ENCODE measurements at places on chromosomes 4 and X.

DNA sequence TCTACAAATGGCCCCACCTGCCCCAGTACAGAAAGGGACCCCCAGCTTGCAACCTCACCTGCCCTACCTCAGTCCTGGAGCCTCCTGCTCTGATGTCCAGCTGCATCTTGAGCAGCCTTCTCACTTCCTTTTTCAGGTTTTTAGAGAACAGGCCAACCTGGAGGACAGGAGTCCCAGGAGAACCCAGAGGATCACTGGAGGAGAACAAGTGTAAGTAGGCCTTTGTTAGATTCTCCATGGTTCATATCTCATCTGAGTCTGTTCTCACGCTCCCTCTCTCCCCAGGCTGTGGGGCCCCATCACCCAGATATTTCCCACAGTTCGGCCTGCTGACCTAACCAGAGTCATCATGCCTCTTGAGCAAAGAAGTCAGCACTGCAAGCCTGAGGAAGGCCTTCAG lies 3.6 kb downstream of the MAGEA11 start:
- no peak for DNase-seq

DNA sequence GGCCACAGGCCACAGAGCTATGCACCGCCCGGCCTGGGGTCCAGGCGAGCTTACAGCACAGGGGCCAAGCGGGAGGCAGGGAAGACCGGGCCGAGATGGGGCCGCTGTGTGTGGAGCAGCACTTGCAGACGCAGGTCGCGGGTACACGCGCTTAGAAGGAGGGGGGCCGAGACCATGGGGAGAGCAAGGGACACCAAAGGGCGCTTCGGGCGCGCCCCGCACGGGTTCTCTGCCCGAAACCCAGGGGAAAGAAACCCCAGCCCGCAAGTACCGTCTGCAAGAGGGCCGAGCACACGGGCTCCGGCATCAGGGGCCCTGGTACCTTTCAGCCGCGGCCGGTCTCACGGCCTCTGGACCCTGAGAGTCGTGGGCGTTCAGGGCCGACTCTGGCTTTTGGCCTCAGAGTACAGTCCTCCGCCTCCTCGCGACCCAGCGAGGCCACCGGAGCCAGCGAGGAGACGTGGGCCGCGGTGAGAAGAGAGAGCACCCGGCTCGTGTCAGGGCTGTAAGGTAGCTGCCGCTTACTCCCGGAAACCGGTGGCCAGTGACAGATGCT lies 342 bp downstream of the EOLA2 start:
- no peak for DNase-seq

GRCh38 chrX:47690175-47690574 lies 31.2 kb upstream of the UXT start:
- no peak for DNase-seq

DNA sequence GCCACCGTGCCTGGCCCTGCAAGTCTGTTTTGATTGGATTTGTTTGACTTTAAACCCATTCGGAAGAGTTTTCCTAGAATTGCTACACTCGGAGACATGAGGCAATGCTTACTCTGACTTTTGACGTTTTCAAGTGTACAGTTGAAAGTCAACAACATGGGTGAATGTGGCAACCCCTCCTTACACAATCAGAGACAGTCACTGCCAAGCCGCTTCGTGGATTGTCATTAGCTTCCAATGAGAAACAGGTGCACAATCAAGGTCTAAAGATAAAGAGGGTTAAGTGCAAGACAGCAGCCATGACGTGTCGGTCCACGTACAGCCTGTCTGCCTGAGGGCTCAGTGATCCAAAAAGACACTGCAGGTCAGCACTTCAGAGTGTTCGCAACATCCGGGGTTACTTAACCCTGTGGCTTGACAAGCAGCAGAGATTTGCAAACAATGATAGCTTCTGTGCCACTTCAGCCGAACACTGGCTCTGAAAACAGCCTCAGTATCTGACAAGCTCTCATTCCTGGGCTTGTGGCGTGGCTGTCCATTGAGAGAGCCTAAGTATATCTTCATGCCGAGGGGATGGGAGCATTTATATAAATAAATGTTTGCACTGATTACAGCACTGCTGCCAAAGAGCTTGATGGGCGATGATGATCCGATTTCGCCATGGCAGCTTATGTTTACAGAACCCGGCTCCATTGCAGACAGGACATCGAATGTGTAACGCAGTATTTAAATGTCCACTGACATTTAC lies 180.0 kb downstream of the DHRSX start:
- DNase-seq, result no peak

- no peak for DNase-seq
Observed at GRCh38 chrX:51336584-51336983, 4.0 kb downstream of the NUDT10 start.

GRCh38 chr4:48187813-48188212 lies 53.8 kb upstream of the TXK start:
- DNase-seq, result no peak

DNA sequence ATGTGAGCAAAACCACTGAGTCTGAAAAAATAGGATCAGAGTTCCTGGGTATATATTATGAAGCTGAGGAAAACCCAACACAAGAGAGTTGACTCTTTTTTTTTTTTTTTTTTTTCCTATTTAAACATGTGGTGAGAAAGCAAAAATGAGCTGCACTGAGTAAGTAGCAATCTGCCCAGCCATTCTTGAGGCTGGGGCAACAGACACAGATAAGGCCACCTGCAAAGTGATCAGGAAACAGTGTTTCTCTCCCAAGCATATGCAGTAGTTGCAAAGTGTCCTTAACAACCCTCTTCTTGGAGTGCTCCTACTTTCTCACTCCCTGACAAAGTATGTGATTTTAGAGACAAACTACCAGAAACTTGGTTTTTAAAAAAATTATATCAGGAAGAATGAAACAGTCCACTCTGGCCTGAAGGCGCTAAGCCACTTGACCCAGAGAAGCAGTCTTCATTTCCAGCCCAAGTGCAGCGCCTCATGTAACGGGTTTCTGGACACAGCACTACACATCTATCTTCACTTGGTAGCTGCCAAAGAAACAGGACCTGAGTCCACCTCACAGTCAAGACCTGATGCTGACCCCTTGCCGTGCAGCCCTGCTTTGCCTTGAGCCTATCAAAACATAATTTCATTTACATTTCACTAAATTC lies 124.6 kb upstream of the MAP3K15 start:
- DNase-seq, result no peak

DNA sequence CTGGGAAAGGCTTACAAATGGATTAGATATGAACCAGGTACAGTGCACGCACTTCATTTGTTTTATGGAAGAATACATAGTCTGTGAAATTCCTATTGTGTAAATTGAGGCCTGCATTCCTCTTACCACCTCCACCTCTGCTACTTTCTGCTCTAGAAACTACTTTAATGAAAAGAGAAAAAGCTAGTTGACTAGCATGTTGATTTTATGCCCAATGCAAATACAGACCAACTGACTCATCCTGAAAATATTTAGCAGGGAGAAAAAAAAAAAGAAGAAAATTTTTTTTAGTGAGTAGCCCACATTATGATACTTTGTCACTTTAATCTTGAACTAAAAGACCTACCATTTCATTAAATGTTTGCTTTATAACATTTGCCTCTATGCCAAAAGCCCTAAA lies 41.2 kb downstream of the DCLK2 start:
- no peak for DNase-seq

DNA sequence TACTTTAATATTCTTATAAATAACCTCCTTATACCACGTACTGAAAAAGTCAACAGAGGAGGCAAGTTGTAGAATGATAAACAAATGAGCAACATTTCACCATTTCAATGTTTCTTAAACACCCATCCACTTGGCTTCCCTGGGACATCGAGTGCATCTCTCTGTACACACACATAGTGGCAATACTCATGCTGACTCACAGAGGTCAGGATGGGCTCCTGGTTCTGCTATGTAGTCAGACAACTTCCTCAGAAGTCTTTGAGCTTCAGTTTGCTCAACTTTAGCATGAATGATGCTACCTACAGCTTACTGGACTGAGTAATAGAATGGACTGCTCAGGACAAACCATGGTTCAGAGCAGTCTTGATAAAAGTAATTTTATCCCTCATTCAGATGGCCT lies 56.9 kb downstream of the MAD2L1 start:
- DNase-seq, result no peak

DNA sequence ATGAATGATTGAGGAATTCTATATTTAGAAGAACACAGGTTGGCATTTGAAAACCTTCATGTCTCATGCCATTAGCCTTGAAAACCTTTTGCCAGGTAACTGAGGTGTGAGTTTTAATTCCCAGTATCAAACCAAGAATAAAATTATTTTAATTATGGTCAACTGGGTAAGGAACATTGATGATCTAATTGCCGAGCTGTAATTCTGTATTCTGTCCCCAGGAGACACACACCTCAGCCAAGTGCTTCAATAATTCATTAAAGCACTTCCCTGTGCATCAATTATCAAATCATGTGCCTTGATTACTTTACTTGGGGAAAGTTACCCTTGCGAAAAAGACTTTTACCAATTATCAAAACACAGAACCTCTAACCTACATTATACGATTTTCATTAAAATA lies 331.9 kb upstream of the GALNT7 start:
- no peak for DNase-seq

- DNase-seq, result no peak
Observed at GRCh38 chr4:6767748-6768538, 14.6 kb upstream of the KIAA0232 start.

GRCh38 chr4:122341886-122342285 lies 36.9 kb upstream of the ADAD1 start:
- no peak for DNase-seq

- DNase-seq, result no peak
Observed at GRCh38 chr4:15234116-15234855, 193.5 kb upstream of the C1QTNF7 start.

DNA sequence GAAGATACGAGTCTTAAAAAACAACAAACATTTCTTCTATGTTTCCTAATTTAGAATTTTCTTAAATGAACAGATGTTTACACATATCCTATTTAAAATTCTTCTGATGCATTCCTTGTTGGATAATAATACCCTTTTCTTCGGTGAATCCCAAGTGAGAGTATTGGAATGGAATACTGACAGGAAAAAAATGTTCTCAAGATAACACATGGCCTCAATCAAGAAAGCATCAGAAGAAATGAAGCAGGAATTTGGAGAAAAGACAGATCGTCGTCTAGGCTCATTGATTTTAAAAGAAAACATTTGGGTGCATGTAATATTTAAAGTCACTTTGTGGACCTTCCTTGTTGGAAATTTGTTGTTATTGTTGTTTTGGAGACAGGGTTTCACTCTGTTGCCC lies 196.9 kb upstream of the ANK2 start:
- DNase-seq, result no peak

- peak; percentile 8 for DNase-seq
Observed at GRCh38 chrX:65528705-65529340, 5.8 kb downstream of the LAS1L start.

DNA sequence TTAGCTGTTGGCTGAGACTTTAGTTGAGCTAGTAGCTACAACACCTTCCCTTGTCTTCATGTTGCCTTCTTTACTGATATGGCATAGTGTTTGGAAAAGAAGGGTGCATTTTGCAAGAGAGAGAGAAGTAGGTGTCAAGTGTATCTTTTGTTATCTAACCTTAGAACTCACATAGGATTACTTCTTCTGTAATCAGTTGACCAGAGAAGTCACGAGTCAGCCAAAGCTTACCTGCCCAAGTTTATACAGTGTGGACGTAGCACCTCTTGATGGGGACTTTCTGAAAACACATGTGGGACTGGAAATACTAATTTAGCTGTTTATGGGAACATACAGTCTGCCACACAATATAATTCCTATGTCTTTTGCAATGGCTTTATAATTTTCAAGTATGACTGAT lies 56.0 kb downstream of the UGT8 start:
- DNase-seq, result no peak

- DNase-seq, result no peak
Observed at GRCh38 chr4:102598762-102599374, 97.7 kb downstream of the NFKB1 start.

DNA sequence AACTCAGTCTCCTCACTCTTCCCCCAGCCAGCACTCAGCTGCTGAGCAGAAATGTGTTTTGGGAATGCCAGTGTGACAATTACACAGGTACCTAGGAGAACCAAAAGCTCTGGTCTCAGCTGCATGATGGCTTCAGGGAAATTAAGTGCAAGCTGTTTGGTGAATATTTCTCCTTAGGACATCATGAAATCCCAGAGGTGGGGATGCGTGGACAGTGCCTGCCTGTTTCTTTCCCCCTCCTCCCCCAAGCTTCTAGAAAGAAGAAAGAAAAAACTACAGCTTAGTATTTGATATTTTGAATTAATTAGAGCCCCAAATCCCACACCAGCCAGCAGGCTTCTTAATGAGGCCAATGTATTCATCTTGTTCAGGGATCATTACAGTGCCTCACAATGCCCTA lies 243.0 kb downstream of the IDS start:
- no peak for DNase-seq

DNA sequence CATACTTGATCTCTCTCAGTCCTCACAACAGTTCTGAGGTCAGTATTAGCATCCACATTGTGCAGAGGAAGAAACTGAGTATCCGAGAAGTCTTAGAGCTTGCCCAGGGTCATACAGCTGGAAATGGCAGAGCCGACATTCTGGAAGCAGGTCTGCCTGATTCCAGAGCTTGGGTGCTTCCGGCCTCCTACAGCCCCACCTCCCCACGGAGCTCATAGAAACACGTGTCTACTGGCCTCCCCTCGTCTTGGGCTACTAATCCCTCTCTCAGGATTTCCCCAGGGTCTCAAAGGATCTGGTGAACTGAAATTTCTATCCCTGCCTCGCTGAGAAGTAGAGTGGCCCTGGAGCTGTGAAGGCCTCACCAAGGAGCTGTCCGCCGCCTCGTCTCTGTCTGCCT lies 12.0 kb upstream of the KDM5C start:
- DNase-seq, result no peak

GRCh38 chrX:49251325-49251724 lies 13.2 kb downstream of the FOXP3 start:
- DNase-seq, result no peak

- DNase-seq, result no peak
Observed at GRCh38 chr4:107806196-107806595, 18.5 kb upstream of the SGMS2 start.

GRCh38 chr4:10960389-10960788 lies 275.8 kb upstream of the CLNK start:
- no peak for DNase-seq

DNA sequence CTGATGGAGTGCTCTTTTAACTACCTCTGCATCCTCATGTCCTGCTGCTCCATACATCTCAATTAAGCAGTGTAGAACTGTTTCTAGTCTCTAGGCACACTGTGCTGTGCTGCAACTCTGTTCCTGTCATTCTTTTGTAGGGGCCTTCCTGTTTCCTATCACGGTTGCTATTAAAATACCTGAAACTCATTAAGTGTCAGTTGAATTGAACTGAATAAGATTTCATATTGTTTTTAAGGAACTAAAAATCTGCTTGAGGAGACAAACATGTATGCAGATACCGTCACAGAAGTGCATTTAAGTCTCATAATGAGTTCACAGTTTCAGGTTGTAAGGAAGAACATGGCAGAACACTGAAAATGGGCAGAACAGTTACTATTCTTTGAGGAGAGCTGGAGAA lies 170.1 kb downstream of the LARP7 start:
- no peak for DNase-seq

Data from stimulated activated CD8-positive, alpha-beta memory T cell treated with anti-CD3 and anti-CD28 coated beads, Interleukin-7, amount 100 ng/mL, for 1 hour (primary cell).